ENCODE measurements at places on chromosomes 5 and 9. TPM values are rescaled to one million over a fixed set of nuclear protein-coding genes. Genes with fewer than 3 reads are reported as not detected.

DNA sequence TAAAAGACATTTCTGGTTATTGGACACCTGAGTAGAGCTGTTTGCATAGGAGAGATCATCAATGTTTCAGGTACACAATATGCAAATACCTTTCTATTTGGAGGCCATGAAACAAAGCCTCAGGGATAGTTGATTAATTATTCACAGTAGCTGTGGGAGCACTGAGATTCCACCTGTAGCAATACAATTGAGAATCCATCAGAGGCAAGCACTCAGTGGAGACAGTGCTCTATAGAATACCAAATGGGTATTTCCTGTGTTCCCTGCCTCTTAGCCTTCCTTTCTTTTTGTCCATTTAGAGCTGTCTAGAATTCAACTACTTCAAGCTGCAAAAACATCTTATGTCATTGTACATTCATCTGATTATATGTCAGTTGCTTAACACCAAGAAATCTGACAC, 1754.0 kb upstream of the ACO1 start:
- DNase-seq, result no peak

DNA sequence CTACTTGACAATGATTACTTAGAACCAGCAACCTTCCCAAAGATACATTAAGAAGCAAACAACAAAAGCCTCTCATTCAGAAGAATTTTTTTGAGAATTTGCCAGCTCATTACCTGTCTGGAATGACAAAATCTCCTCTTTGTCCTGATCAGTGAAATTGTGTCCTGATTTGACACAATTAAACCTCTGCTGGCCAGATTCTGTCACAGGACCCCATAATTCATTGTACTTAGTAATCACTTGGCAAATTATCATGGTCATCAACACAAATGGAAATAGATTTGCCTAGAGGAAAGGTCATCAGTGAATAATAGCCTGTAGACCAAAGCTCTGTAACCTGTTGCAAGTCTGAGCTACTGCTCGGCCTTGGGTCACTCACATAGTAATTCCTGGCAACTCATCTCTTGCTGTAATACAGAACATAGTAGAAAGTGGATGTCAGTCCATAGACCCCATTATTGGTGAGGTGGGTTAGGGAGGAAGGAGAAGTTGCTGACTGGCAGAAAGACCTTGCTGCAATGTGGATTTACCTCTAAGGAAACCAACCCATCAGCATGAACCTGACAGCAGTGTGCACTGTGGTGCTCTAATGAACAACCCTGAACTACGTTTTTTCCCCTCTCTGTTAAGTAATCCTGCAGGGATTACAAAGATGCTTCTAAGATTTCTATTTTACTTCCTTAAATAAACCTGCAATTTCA, 370.1 kb downstream of the KIAA0825 start:
- DNase-seq, result no peak

GRCh38 chr5:59893429-59894227, at the start of gene PDE4D:
TSS of gene PDE4D (minus strand) at chr5:59893726.
- DNase-seq, result peak; percentile 82

DNA sequence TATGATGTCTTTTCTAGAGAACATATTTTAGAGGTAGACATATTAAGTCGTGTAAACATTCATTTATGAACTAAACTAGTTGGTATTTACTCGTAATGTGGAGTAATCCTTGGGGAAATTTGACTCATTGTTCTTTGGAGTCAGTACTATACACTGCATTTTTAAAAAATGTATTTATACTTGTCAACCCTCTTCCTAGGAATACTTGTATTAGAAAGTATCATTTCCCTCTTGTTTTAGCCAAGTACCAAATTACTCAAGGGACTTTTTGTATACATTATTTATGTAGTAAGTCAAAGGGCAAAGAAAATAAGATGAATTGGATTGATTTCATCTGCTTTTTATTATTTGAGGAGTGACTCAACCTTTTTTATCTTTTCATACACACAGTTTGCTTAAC, 248.1 kb upstream of the IZUMO3 start:
- no peak for DNase-seq

- no peak for DNase-seq
Measured at GRCh38 chr5:146516151-146516475, at the start of gene GPR151. TSS of gene GPR151 (minus strand) at chr5:146516190. CDS start at chr5:146516113, 77 bp downstream.

DNA sequence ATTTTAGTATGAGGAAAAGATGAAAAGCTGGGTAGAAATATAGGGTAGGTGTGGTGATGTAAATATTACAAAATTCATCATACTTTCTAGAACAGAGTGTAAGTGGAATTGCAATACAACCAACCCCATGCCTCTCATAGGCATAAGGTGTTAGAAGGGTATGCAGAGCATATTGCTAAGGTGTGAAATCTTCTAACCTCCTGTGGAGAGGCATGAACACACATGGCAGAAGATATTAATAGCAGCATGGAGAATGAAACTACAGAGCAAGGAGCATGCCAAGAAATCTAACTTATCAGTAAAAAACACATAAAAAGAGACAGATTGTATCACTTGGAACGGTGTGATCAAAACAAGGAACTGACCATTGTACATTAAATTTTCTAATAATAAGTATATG, 441.5 kb downstream of the CDH18 start:
- DNase-seq, result no peak

GRCh38 chr5:175250426-175250825, 193.6 kb downstream of the DRD1 start:
- DNase-seq, result no peak

GRCh38 chr5:160367261-160367660, 3.2 kb downstream of the C1QTNF2 start:
- DNase-seq, result no peak

- peak; percentile 62 for DNase-seq
Measured at GRCh38 chr5:675111-675870, 17.9 kb downstream of the TPPP start.

GRCh38 chr9:85089188-85089969, 419.9 kb downstream of the NTRK2 start:
- DNase-seq, result no peak

GRCh38 chr9:70534471-70534870, 120.0 kb upstream of the KLF9 start:
- no peak for DNase-seq

DNA sequence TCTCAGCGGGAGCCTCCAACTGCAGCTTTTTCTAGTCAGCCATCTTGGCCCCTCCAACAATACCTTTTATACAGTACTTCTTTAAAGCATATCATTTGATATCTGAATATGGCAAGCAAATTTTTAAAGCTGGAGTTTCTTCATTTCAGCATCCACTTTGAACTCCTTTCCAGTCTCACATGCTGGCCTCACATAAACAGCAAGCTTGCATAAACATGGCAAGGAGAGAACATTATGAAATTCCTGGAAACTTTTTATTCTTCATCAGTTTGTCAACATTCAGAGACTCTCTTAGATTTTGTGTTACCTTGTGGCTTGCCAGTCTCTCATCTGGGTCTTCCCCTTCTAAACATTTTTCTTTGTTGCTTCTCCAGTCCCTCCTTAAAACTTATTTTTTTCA, 745.3 kb downstream of the NR2F1-AS1 start:
- no peak for DNase-seq

GRCh38 chr9:6414247-6414641, 1.2 kb downstream of the UHRF2 start:
- no peak for DNase-seq

DNA sequence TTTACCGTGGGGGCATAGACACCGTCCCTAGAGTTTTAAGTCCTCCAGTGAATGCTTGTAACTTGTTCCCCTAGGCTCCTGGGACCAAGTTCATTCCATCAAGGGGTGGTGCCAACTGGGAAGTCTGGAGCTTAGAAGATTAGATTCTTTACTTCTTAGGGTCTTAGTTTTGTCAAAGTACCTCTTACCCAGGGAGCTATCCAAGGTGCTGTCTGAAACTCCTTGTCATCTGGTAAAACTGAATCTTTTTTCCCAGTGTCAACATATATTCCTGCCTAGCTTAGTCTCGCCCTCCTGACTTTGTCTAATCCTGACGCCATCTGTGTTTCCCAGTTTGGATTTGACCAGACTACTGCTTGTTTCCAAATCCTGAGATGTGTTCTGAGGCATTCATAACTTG, 41.6 kb downstream of the MAMDC2 start:
- no peak for DNase-seq

DNA sequence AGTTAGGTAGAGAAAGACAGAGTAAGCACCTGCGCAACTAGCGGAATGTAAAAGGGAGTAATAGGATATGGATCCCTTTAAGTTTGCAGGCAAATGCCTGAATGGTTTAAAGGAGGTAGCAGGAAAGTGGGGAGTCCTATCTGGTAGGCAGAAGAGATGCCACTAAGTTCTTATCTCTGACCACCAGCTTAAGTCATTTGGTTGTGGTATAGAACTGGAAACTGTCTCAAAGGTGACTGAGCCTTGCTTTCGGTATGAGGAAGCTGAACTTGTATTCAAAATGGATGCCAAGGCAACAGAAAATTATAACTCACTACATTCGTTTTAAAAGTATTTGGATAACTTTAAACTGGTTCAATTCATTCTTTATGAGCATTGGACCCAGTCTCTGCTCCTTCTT, 475.6 kb downstream of the DMRTA1 start:
- no peak for DNase-seq

DNA sequence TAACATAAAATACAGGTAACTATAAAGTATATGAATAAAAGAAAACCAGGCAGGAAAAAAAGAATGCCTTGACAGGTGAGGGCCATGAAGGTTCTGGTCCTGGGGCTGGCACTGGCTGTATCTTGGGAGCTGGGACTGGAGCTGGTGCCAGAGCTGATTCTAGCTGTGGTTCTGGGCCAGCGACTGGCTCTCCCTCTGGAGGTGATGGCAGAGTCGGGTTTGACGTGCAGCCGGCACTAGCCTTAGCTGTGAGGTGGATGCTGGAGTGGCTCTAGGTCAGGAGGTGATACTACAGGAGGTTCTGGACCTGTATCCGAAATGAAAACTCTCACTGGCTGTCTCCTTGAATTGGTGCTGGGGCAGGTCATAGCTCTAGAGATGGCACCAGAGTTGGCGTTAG, 22.3 kb downstream of the OBP2B start:
- no peak for DNase-seq

DNA sequence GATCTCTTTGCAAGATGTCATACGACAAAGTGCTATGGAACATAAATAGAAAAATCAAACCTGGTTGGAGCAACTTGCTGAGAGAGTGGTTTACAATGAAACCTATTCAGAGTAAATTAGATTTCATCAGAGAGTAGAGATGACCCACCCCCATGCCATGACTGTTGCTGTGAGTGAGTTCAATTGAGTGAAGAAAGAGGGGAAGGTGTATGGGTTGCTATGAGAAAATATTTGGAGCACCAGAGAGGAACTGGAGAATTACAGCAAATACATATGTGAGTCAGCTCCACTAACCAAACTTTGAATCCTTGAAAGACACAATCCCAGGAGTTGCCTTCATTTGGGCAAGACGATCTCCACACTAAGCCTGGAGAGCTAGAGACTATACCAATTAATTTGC, 217.2 kb downstream of the RFX3 start:
- no peak for DNase-seq

DNA sequence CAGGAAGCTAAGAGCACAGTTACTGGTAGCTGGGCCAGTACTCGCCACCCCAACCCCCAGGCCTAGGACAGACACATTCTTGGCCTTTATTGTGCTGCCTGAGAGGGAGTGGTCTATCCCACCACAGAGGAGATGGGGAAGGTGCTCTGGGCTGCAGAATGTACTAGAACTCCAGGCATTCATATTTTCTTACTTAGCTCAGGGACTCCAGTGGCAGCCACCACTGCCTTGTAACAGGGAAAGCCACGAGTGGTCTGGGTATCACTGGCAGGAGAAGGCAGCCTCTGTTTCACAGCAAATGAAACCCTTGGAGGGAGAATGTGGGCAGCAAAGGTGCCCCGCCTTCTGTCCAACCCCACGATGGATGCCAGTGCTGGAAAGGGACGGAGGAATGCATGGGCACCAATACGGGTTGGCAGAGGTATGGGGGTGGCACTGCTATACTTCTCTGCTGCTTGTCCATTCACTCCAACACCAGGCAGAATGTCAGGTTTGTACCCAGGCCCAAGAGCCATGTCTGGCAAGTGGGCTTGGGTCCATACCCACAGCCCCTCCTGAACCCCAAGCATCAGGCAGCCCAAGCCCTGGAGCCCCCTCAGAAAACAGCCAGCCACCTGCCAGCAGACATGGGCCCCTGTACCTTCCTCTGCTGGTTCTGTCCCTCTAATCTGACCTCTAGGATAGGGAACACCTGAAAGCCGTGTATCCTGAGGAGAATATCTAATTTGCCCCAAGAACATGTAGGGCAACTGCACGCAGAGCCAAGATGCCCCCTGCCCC, 4.6 kb downstream of the SEPTIN8 start:
- no peak for DNase-seq

- DNase-seq, result no peak
Measured at GRCh38 chr9:118384531-118385100, 680.4 kb downstream of the TLR4 start.

DNA sequence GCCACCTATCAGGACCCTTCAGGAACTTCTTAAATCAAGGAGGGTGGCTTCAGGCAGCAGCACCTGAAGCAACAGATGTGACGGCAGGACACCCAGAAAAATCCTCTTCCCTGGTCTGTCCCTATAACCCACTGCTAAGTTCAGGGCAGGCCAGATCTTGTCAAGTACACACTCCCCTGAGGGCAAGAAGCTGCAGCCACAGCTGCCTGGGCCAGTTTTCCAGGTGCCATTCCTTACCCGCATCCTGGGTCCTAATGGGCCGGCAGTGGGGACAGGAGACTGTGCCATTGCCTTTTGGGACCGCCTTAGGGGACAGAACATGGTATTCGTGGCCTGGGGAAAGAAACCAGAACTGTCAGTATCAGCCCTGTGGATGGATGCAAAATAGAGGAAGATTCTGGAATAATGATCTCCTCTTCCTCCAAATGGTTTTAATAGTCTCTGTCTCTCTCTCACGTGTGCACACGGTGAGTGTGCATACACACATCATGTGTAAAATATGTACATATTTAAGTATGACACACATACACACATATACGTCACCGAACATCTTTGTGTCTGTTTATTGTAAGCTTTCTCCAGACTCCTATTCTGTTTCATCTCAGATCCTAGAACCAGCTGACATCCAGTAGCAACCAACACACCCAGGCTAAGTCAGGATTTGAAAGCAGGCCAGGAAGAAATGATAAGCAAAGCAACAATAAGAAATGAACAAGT, 14.0 kb downstream of the ORM2 start:
- DNase-seq, result no peak

The PPP1R2B gene
- not detected for total RNA-seq

The PCDHB12 gene
- total RNA-seq, result 1.7 TPM

The ORM1 gene
- not detected for total RNA-seq

The GADD45G gene
- total RNA-seq, result 133 TPM
